ENCODE measurements at places on chromosomes 12 and 14.

DNA sequence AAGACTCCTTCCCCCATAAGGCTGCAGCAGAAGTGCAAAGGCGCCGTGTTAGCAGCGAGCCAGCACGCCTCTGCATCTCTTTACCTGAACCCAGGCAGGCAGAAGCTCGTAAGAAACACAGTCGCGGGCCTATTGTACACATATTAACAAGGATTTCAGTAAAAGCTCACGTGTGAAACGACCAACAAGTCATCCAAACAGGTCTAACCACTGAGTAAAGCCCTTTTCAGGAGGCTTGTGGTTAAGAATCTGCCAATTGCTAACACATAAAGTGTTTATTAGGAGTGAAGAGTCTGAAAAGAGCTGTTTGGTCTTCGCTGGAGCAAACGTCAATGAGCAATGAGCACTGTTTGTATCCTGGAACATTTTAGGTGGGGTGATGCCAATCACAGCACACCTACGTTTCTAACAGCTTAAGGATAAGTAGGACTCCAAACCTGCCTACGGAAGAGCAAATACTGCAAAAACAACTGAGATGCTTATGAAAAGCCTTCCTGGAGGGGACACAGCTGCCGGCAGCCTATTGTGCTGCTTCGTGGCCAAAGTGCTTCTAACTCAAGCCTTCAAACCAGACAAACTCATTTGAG is 43.1 kb downstream of the PRKAB1 start:
- no peak for DNase-seq

- DNase-seq, result peak; percentile 66
Observed at GRCh38 chr12:553216-554000, 93.7 kb downstream of the B4GALNT3 start.

GRCh38 chr12:122204167-122205052 is 901 bp downstream of the B3GNT4 start:
- no peak for DNase-seq

DNA sequence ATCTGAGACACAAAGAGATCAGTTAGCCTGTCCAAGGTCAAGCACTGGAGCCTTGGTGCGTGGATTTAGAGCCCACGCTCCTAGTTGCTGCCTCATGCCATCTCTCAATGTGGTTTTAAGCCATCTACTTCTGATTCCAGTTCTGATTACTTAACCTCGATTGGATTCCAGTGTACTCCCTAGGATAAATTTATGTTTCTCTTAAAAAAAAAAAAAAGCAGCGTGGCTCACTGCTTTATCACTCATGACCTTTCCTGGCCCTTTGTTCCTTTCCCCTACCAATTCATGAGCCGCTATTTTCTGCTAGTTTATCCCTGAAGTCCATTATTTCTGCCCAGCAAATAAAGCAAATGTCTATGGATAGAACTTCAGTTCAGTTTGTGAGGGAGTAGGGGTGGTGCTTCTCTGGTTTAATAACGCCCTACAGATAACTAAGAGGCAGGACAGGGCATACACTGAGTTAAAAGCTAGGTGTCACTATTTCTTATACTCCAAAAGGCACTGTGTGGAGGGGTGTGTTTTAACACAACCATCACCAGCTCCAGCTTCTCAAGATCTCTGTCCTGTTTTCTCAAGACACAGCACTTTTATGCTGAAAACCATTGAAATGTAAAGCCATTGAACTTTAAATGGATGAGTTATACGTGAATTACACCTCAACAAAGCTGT is 9.8 kb upstream of the PARP11 start:
- peak; percentile 38 for DNase-seq

- DNase-seq, result no peak
Observed at GRCh38 chr14:92224358-92224954, 98.5 kb upstream of the SLC24A4 start.

- DNase-seq, result no peak
Observed at GRCh38 chr12:88361493-88361892, 218.8 kb downstream of the KITLG start.

- no peak for DNase-seq
Observed at GRCh38 chr12:94148739-94149118, 352 bp downstream of the PLXNC1 start.

DNA sequence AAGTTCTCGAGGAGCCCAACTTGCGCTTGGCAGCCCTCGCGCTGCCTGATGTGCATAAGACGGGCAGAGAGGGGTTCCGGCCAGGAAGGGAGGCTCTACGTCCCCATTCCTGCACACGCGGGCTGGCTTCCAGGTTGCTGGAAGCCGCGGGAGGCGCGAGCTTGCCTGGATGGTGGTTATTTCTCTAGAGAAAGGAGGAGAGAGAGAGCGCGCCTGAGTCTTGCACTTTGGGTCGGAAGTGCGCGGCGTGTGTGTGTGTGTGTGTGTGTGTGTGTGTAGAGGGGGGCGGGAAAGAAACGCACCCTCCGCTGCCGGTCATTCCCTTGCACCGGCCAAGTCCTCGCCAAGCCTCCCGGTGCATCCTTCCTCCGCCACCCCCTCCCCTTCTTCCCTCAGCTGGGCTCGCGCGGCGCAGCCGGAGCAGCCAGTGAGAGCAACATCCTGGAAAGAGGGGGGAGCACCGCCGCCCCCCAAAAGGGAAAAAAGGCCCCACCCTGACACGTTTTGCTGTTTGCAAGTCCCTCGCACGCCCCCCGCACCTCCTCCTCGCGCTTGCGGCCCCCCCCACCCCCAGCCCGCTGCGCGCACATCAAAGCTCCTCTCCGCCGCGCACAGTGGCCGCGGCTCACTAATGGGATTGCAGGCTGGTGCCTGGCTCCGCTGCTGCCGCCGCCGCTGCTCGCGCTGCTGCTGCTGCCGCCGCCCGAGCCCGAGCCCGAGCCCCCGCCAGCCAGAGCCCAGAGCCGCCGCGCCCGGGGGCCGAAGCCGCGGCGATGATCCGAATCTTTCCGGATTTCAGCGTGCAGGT is 4.4 kb upstream of the NPAS3 start:
- no peak for DNase-seq

DNA sequence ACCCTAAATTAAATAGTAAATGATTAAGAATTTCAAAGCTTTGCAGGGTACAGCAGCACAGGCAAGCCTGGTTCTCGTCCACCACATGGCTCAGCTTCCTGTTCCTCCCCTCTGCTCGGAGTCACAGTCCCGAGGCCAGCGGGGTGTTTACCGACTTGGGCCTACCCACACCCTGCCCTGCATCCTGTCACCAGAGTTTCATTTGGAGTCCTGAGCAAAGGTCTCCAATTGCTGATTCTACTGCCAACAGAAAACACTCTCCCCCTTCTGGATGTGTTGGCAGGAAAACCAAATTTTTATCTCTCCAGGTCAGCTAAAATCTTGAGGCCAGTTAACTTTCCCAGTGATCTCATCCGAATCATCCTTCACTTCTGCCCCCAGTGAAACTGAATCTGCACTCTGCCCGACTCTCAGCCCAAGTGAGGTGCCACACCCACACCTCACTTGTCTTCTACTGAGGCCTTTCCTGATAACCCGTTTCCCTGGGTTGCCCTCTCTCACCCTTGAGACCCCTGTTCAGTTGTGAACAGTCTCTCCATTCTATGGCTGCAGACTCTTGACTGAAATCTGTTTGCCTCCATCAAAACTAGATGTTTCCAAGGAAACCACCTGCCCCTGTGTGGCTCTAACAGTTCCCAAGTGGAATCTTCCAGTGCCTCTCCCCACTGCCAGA is 71.2 kb downstream of the VCPKMT start:
- DNase-seq, result peak; percentile 84

Data from activated CD4-positive, alpha-beta T cell treated with anti-CD3 and anti-CD28 coated beads, Interleukin-2, amount 10 ng/mL, durations not matched to agents 7 days and 5 days (primary cell).